ENCODE measurements at places on chromosomes 3 and 15.

- no peak for DNase-seq
These were observed 16.4 kb upstream of the ALAS1 start for GRCh38 chr3:52181543-52181942.

DNA sequence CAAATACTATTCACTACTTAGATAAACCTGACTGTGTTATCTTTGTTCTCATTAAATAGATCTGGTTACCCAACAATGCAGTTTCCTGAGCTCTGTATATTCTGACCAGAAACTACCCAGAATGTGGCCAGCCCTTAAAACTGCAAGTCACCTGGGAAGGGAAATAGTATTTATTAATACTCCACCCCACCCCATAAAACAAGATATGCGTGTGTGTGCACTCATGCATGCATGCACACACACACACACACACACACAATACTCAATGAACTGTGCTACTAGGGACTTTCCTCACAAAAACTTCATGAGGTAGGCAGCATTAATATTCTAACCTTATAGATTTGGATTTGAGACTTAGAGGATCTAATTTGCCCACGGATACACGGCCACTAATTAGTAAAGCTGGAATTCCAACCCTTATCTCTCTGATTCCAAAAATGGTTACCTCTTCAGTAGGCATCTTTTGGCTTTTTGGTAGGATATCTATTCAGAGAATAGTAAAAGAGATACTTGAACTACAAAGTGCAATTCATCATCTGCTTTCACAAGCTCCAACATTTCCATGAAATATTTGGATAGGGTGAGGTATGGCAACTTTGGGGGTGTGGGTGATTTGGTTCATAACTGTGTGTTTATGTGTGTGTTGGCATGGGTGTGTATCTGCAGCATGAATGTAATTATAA lies 197.0 kb upstream of the CFAP20DC start:
- no peak for DNase-seq

DNA sequence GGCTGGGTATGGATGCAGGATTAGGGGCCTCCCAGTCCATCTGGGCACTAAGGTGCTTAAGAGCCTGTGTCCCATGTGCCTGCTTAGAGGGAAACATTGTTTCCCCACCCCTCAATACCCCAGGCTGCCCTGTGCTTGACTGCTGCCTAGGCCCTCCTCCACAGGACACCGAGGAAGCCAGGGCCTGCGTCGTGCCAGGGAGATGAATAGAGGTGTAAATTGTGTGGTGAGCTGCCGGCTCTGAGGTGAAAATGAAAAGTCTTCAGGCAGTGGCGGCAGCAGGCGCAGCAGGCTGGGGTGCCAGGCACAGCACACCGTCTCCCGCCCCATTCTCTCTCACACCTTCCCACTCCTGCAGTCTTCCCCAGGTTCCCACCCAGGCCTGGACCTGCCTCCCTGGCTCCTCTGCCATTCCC lies 13.9 kb upstream of the GRM2 start:
- DNase-seq = no peak

DNA sequence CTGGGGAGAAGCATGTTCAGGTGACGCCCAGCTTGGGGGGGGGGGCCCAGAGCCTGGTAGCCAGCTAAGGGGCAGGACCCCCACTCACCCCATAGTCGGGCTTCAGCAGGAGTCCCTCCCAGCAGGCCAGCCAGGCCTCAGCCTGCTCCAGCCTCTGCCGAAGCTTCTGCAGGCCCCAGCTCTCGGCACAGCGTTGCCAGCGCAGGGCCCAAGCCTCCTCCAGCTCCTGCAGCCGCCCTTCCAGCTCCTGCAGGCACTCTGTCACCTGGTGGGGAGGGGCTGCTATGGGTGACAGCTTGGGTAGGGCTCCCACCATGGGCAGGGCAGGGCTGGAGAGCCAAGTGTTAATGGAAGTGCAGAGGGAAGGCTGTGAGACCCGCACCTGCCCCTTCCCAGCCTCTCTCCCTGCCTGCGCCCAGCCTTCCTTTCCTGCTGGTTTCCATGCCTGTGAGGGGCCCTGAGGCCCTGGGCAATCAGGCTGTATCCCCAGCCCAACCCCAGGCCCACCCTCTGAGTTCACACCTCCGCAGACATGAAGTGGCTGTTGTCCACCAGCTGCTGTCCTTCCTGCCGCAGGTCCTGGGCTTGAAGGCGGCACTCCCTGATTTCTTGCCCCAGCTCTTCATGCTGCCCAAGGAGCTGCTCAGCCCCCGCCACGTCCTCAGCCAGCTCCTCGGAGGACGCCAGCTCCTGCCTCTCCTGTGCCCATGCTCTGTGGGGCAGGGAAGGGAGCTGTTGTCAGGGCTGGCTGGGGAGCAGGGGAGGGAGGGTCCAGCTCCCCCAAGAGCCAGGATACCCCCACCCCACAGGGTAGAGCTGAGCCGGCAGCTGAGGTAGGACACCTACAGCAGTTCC lies 14.3 kb downstream of the PLA2G4B start:
- no peak for DNase-seq

- no peak for DNase-seq
These were observed 2.3 kb upstream of the CCR8 start for GRCh38 chr3:39327053-39327745.

GRCh38 chr15:42547918-42548248 lies 710 bp downstream of the LRRC57 start:
- peak; percentile 34 for DNase-seq

GRCh38 chr15:49718234-49718633 lies 97.4 kb downstream of the DTWD1 start:
- DNase-seq = no peak

GRCh38 chr15:85792102-85792731 lies 2.5 kb downstream of the KLHL25 start:
- no peak for DNase-seq

- DNase-seq = no peak
These were observed 17.7 kb upstream of the FEM1B start for GRCh38 chr15:68259883-68260282.

DNA sequence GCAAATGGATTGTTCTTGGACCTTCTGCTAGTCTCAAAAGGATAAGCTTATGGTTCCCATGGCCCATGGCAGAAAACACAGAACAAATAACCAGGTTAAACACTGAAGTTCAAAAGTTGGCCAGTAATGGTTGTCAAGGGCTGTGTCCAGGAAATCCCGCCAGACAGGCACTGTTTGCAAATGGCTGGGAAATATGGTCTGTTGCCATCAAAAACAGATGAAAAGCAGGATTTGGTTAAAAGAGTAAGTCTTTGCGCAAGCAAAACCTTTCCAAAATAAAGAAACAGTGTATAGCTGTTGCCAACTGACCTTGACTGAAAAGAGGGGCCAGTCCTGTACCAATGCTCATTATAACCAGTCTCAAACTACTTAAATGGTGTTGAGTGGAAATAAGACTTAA lies 58.6 kb downstream of the WWTR1 start:
- no peak for DNase-seq

GRCh38 chr3:153284282-153284938 lies 122.4 kb downstream of the RAP2B start:
- DNase-seq = peak; percentile 16

GRCh38 chr3:24185738-24186384 lies 240.8 kb downstream of the NR1D2 start:
- DNase-seq = peak; percentile 59

GRCh38 chr3:58723173-58723572 lies 56.6 kb upstream of the FAM3D start:
- no peak for DNase-seq

DNA sequence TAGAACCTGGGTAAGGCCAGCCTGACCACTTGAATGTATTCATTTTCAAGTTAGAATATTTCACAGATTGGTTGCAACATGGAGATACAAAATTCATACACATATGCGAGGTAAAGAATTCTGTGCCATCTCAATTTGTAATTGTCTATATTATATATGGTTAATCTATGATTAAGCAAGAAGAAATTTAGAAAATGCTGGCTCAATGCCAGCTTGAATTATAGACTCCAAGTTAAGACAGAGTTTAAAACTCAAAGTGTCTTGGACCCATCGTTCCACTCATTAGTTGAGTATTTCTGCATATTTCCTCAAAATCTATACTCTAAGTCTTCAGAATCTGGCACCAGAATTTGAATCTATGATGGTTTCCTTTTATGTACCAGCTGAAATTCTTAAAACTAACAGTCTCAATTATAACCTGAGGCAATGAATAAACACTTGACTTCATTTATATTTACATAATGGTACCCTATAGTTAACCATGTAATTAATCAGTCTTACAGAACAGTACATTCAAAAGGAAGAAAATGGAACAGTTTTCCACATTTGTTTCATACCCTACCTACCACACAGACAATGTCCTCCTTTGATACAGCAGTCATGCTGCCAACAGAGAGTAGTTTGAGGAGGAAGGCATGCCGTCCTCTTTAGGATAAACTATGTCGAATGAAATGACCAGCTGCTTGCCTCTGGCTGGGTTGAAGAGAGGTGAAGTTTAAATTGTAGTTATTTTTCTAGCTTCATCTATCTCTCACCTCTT lies 95.7 kb downstream of the CD47 start:
- DNase-seq = no peak

DNA sequence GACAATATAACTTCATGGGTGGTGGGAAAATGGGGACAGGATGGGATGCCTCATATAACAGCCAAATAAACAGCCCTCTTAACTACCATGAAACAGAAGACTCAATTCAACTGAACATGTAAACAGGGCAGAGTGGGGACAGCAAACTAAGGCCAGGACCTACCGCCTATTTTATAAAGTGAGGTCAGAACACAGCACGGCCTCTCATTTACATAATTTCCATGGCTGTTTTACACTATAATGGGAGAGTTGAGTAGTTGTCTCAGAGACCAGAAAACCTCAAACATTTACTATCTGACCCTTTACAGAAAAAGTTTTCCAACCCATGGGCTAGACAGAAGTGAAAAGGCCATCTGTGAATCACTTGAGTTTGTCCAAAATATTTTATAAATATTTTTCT lies 56.7 kb upstream of the SNRPA1 start:
- DNase-seq = no peak

- DNase-seq = no peak
These were observed 383 bp upstream of the EFCC1 start for GRCh38 chr3:129000742-129001100.

- DNase-seq = peak; percentile 11
These were observed 84.2 kb upstream of the ABHD2 start for GRCh38 chr15:89003865-89004725.

GRCh38 chr3:138381950-138382715 lies 33.8 kb downstream of the MRAS start:
- no peak for DNase-seq

GRCh38 chr3:113423699-113424098 lies 17.6 kb downstream of the CFAP44 start:
- DNase-seq = peak; percentile 6

DNA sequence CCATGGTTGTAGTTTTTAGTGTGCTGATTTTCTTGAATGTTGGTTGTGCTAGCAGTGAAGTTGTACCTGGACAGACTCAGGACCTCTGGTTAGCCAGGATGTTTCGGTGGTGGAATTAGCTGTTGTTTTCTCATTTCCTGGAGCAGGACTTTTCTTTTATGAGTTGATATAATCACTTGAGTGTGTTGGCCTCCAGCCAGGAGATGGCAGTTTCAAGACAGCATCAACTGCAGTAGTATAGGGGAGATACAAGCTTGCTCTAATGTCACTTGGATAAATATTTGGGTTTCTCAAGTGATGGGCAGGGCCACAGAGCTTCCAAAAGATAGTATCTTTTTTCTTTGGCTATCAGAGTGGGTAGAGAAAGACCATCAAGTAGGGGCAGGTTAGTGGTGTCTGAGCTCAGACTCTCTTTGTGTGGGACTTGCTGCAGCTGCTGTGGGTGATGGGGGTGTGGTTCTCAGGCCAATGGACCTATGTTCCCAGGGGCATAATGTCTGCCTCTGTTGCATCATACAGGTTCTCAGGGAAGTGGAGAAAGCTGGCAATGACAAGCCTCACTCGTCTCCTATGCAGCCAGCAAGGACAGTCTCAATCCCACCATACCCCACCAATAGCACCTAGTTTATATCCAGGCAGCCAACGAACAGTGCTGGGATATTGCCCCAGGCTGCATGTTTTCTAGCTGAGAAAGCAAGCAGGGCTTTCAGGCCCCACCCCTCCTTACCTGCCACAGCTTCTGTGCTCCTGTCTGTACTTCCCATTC lies 14.6 kb upstream of the OR5K2 start:
- no peak for DNase-seq

DNA sequence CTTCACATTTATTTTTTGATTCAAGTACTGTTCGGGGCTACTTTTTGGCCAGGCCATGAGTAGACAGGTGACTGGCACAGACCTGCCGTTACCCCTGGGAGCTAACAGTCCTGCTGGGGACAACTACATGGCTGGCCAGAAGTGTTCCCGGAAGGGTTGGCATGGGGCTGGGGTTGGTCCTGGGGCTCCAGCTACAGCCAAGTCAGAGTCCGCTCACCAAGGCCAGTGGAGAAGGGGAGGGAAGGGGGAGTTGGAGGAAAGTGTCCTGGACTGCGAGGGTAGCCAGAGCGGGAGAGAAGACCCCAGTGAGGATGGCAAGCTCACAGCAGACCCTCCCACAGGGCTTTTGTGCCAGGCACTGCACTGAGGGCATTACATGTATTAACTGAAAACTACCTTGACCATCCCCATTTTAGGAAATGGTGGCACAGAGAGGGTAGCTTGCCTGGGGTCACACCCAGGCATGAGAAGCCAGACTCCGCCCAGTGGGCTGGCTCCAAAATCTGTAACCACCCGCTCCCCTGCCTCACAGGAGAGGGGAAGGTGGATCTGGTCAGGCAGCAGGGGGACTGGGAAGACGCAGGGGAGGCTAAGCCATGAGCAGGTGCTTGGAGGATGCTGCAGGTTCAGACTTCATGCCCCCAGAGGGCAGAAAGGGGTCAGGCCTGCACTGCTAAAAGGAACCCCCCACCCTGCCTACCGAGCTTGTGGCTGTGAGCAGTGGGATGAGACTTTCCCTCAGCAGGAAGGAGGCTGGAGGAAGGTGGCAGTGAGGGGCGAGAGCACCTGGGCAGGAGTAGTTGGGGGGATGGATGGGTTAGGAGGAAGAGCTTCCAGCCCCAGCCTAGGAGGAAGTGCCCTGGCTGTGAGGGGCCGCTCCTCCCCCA lies 38.3 kb upstream of the ESYT3 start:
- no peak for DNase-seq

DNA sequence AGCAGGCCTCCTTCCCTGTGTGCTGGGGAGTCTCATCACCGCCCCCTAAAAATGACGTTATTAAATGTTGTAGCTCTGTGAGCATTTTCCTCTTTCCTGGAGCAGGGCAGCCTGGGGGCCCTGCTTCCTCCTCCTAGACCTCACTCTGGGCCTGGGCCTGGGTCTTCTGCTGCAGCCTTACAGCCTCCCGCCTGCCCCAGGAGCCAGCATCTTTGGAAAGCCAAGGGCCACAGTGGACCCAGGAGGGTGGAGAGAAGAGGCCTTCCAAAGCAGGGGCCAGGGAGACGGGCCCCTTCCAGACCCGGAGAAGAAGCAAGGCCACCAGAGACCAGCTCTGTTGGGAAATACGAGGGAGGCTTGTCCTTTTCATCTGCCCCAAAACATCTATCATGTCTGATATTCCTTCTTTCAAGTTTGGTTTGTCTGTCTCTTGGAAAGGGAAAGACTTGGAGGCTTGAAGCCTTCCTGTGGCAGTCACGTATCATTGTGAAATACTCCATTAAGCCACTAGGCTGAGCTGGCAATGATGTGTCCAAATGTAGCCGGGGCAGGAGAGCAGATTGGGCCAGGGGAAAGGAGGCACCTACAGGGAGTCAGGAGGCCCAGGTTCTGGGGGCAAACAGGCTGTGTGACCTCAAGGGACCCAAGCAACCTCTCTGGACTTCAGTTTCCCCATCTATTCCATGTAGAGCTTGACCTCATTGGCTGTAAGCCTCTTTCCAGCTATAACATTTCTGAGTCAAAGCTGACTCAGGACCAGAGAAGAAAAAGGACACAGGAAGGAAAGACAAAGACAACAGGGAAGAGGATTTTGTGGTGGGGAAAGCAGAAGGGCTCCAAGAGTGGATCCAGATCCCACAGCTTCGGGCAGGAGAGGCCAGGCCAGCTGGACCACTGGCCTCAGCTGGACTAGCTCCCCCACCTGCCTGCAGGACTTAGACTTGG lies 31.1 kb downstream of the CYP11A1 start:
- no peak for DNase-seq
